Diencephalon (tissue), 1 donor: ENCODE measurements at places on chromosomes 6 and 20. TPM values are rescaled to one million over a fixed set of nuclear protein-coding genes. Genes with fewer than 3 reads are reported as not detected.

The PRPH2 gene
- total RNA-seq = 11.5 TPM

The POU5F1 gene
- total RNA-seq = not detected

The LGSN gene
- total RNA-seq = under 0.01 TPM

The SLC22A7 gene
- 0.23 TPM for total RNA-seq

The MDFI gene
- 21.7 TPM for total RNA-seq

The MYB gene
- 4.8 TPM for total RNA-seq

The RIMS1 gene
- 374 TPM for total RNA-seq

The LAMA2 gene
- total RNA-seq = 13.1 TPM

The DOK5 gene
- 26.8 TPM for total RNA-seq

The SAMD5 gene
- total RNA-seq = 26.3 TPM

The RAET1L gene
- 0.23 TPM for total RNA-seq

The LPA gene
- 7.6 TPM for total RNA-seq

The WFDC6 gene
- total RNA-seq = not detected

The ABCC10 gene
- total RNA-seq = 23.8 TPM

The ERMARD gene
- 27.5 TPM for total RNA-seq

The HFE gene
- 1.6 TPM for total RNA-seq

The CLPSL2 gene
- not detected for total RNA-seq

The SRMS gene
- not detected for total RNA-seq

The SCRT2 gene
- 0.92 TPM for total RNA-seq

The HLA-DPA1 gene
- 2.1 TPM for total RNA-seq
